Right cardiac atrium (tissue), 5 donors: ENCODE measurements at places on chromosomes 4 and X. TPM values are rescaled to one million over a fixed set of nuclear protein-coding genes. Genes with fewer than 3 reads are reported as not detected.

RBMX2 gene
- 12.6 TPM for total RNA-seq

SPANXB1 gene
- total RNA-seq = not detected

DNA sequence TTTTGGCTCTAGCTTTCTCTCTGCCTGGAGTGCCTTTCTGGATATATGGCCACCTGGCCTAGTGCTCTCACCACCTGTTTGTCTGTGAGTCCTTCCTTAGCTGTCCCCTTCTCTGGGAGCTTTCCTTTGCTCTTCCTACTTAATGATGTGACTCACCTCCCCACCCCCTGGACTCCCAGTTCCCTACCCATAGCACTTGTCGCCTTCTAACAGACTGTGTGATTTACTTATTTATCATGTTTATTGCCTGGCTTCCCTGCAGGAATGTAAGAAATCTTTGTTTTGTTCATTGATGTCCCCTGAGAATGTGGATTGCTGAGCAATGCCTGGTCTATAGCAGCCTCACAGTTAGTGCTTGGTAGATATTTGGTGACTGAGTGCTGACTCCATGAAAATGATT is 18.9 kb downstream of the ADD1 start:
- no peak for DNase-seq

DNA sequence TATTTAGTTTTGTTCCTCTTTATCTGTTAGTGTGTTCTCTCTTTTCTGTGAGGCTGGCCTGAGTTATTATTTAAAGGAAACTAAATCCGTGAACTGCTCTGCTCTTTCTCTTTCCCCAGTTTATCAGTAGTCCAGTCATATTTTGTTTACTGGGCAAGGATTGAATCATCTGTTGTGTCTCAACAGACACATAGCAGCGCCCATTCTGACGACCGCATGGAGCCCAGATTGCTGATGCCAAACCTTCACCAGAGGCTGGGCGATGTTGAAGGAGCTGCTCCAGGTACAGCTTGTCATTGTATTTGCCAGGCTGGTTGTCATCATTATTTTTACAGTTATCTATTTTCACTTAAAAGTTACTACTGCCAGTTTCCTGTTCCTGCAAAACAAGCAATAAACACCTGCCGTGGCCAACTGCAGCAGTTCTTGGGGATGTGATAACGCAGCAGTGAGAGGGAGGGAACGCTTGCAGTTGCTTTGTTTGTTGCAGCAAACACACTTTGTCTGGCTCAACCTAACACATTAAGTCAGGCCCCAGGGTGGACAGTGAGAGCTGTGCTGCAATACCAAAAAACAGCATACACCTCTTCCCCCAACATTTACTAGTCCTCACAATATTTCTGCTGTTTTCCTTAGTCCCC is 10.1 kb downstream of the REELD1 start:
- no peak for DNase-seq

GRCh38 chrX:87621697-87622096 is 104.1 kb downstream of the KLHL4 start:
- DNase-seq = no peak

- DNase-seq = no peak
Measured at GRCh38 chrX:3393581-3394111, 47.2 kb upstream of the MXRA5 start.

- DNase-seq = no peak
Measured at GRCh38 chr4:163090997-163091684, 75.5 kb downstream of the NAF1 start.

DNA sequence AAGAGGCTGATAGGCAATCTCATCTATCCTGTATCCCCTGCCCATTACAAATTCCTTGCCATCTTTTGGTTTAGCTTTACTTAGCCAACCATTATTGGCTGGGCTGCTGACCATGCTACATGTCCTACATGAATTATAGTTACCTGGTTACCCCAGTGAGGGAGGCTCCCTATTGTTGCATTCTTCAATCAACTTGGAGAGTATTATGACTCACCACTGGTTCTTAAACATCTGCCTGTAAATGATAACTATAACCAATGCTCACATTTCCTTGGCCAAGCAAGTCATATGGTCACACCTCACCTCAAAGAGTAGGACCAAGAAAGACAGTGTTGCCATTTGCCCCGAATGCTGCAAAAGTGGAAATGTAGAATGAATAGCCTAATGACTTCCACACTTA is 297.6 kb downstream of the IL15 start:
- DNase-seq = no peak

DNA sequence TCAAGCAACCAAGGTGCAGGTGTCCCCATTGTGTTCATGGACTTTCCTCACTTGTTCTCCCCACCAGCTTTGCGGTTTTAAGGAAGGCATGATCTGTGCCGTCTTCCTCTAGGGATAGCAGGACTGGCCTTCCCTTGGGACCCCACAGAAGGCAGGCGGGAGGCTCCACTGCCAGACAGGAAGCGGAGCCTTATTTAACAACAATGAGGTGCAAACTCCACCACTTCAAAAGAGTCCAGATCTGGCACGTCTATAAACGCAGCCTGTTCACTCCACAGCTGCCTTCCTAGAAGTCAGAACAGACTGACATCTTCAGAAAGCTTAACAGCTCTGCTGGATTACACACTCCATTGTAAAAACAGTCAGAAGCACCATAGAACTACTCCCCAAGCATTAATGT is 1.7 kb upstream of the GPR143 start:
- no peak for DNase-seq

GRCh38 chr4:1850276-1850675 is 5.7 kb downstream of the LETM1 start:
- DNase-seq = no peak

- no peak for DNase-seq
Measured at GRCh38 chrX:151996347-151996746, 21.9 kb upstream of the GABRE start.

- DNase-seq = no peak
Measured at GRCh38 chr4:182219411-182220056, 23.7 kb upstream of the TENM3 start.

- DNase-seq = no peak
Measured at GRCh38 chrX:39439906-39440798, 638.9 kb downstream of the MID1IP1 start.

DNA sequence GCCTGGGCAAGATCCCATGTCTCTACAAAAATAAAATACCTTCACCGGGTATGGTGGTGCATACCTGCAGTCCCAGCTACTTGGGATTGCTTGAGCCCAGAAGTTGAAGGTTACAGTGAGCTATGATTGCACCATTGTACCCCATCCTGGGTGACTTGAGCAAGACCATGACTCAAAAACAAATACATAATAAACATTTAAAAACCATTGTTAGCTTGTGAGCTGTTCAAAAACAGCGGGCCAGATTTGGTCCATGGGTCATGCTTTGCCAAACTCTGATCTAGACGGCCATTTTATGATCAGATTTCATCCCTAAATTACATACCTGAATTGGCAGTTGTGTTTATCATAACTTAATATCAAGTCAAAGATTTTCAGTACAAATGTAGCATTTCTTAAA is 76.0 kb upstream of the GPM6B start:
- DNase-seq = no peak

DNA sequence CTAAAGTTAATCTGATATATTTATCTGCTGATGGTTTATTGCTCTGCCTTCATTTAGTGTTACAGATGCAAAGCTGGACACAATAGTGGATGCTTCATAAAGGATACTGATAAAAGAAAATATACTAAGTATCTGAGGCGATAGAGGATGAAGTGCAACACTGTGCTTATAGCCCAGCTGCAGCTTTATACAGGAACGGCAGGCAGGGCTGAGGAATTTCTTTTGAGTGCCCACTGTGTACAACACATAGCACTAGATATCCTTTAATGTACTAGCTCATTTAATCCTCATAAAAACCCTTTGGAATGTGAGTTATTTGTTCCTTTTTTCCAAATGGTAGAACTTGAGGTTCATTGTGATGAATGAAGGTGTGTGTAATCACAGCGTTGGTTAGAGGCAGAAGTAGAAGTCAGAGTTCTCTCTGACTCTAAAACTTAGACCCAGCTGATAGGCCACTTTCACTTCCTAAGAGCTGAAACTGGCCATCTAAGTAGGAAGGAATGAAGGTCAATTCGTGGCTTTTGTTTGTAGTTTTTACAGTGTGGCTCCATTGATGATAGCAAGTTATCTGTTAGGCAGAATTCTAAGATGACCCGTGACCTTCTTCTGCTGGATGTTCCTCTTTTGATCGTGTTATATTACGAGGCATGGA is 138.0 kb downstream of the VEGFC start:
- DNase-seq = no peak

- no peak for DNase-seq
Measured at GRCh38 chrX:13691841-13692371, 3.0 kb downstream of the RAB9A start.

DNA sequence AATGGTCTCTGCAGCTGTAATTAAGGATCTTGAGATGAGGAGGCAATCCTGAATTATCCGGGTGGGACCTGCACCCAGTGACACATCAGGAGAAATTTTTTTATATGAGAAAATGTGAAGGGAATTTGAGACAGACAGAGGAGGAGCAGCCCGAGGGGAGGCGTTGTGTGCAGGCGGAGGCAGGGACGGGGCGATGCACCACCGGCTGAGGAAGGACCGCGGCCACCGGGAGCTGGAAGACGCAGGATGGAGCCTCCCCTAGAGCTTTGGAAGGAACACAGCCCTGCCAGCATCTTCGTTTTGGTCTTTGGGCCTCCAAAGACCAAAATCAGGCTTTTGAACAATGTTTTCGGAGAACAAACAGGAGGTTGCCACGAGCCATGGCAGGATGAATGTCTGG is 85.0 kb upstream of the ADRA2C start:
- no peak for DNase-seq

DNA sequence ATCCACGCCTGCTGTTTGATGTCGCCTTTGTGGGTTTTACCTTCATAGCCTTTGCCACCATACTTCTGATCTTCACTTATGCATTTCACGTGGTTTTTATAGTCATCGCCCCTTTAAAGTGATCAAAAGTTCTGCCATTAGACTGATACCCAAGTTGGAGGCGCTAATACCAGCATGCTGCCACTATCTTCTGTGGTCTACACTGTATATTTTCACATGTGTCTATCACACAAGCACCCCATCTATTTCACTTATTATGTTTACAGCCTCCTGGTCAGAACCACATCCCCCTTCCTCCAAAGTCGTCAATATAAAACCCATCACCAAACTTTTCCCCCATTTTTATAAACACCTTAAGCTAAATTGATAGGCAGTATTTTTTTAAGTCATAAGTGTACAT is 8.2 kb downstream of the LYAR start:
- no peak for DNase-seq
